ENCODE measurements at places on chromosomes 7 and 10.

DNA sequence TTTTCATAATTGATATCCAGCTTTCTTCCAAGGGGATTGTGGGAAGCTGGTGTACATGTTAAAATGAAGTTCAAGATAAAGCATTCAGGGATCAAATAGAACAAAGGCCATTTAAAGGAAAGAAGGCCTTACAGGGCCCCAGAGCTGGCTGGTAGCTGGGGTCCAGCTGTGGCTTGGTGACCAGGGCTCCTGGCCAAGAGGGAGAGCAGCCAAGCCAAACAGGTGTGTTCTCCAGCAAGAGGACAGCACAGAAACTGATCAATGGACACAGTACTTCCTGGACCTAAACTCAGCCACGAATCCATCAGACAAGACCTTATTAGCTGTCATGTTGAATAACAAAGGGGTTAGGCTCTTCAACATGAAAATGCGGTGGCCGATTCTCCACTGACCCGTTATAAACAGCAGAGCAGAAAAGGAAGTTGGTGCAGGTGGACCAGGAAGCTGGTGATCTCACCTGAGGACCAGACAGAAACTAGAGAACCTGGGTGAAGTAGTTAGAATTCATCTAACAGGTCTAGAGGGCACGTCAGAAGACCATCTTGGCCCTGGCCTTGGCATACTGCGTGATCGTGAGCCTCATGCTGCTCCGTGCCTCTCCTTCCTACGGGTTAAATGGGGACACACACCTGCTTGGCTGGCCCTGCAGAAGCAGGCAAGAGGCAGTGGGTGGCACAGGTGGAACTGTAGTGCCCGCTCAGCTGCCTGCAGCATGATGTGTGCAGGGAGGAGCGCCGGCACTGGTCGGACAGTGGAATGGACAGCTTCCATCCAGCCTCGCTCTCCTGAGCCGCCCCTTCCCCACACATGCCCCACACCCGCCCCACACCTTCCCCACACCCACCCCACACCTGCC is 53.8 kb downstream of the PARP12 start:
- no peaks in the 10 kb centered on the region for H3K4me1 ChIP-seq
- H3K4me3 ChIP-seq = no peak overlapping the region
- no peak overlapping the region for H3K27ac ChIP-seq
- no peak for DNase-seq
- H3K36me3 ChIP-seq = no peaks in the 10 kb centered on the region

- no peaks in the 10 kb centered on the region for H3K4me1 ChIP-seq
- H3K27me3 ChIP-seq = no peaks in the 10 kb centered on the region
- H3K36me3 ChIP-seq = no peaks in the 10 kb centered on the region
- DNase-seq = no peak
Observed at GRCh38 chr10:58651040-58651439, 138.4 kb downstream of the BICC1 start.

DNA sequence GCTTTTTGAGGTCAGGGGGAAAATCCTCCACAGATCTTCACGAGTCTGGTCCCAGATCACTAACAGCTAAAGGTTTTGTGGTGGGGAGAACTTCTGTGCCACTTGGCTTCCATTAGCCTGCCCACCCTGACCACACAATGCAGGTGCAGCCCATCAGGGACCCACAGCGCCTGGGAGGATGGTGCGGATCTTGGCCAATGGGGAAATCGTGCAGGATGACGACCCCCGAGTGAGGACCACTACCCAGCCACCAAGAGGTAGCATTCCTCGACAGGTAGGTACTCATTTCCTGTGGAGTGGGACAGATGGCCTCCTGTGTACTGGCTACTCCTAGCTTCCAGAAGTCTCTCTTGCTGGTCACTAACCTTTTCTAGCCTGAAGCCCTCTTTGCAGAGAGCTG is 1.5 kb downstream of the FAM241B start:
- no peak for DNase-seq
- H3K4me3 ChIP-seq = no peak overlapping the region
- peaks cover 11% of the 10 kb centered on the region for H3K36me3 ChIP-seq
- H3K27ac ChIP-seq = no peak overlapping the region
- H3K27me3 ChIP-seq = no peaks in the 10 kb centered on the region

- no peak overlapping the region for H3K27ac ChIP-seq
- no peaks in the 10 kb centered on the region for H3K36me3 ChIP-seq
- H3K4me1 ChIP-seq = no peaks in the 10 kb centered on the region
- H3K27me3 ChIP-seq = no peaks in the 10 kb centered on the region
- DNase-seq = no peak
- H3K4me3 ChIP-seq = no peak overlapping the region
Observed at GRCh38 chr10:119776536-119776935, 50.7 kb downstream of the INPP5F start.

Measured in CD4-positive, alpha-beta T cell (primary cell).